Right atrium auricular region (tissue), 2 donors: ENCODE measurements at places on chromosomes 2 and 18. TPM values are rescaled to one million over a fixed set of nuclear protein-coding genes. Genes with fewer than 3 reads are reported as not detected.

Gene TUBA3E
- total RNA-seq, result 1.6 TPM

Gene CCDC68
- total RNA-seq, result 8.0 TPM

Gene KCNS3
- total RNA-seq, result 3.7 TPM

Gene DES
- 13,654 TPM for total RNA-seq

Gene ACVR1C
- 1.1 TPM for total RNA-seq

Gene RAD51AP2
- total RNA-seq, result 0.22 TPM

Gene YIPF4
- total RNA-seq, result 17.8 TPM

Gene TM4SF20
- not detected for total RNA-seq

Gene NEU2
- total RNA-seq, result not detected

Gene WDPCP
- 12.6 TPM for total RNA-seq

Gene GALNT3
- total RNA-seq, result 0.47 TPM

Gene ALK
- total RNA-seq, result 0.26 TPM

Gene RHOB
- 471 TPM for total RNA-seq

Gene TFCP2L1
- 0.28 TPM for total RNA-seq
